ENCODE measurements at places on chromosomes 5 and 9.

DNA sequence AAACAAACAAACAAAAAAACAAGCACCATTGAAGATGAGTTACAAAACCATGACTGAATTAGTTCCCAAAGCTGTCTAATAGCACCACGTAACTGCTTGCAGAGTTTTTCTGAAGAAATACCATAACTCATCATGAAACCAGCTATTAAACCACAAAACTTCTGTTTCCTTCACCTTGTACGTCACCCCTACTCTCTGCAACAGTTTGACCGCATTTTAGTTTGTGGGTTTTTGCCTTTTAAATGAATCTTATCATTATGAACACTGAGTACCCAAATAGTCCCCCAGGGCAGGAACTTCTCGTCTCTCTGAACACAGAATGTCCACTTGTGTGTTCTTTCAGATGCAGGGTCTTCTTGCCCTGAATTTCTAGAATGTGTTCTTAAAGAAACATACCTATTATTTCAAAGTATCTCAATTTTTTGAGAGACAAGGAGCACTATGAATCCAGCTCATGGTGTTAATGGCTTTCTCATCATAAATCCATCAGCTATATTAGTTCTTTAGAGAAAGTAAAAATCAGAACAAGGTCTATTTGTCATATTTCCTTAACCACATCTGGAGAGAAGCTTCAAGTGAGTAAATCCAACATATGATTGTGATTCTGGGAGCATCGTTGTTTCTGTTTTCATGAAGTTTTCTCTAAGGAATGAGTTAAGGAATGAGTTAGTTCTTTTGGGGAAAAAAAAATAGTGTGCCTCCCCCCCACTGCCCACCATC, 210.6 kb downstream of the AUH start:
- no peak for DNase-seq

DNA sequence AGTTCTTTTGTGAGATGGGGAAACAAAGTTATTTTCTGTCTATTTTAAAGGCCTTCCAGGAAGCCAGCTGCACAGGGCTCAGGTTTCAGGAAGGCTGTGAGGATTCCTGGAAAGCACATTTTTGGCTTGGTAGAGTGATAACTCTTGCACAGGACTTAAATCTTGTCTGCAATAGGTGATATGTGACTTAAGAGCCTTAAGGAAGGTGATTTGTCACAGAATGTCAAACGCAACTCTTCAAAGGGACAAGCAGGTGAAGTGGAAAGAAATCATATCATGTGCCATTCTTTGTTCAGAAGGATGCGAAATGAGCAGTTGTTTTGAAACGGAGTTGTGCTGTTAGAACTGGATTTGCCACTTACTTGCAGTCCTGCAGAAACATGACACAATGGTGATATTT, 459.3 kb downstream of the MAT2B start:
- no peak for DNase-seq

GRCh38 chr9:131879181-131879910, 139.5 kb upstream of the RAPGEF1 start:
- DNase-seq = no peak

DNA sequence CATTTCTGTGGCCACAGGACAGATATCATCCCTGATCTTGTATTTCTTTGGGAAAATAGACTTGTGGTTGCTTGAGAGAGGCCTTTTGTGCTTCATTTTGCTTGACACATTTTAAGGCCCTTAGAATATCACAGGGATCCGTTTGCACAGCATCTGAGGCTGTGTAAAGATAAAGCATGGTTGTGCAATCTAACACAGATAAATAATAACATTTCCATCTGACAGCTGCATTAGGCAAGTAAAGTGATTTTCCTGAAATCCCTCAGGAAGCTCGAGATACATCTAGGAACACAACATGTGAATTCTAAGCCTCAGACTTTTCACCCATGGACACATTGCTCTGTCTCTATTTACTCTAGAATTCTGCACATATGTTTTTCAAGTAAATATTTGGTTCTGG, 212.8 kb upstream of the ADAMTSL1 start:
- no peak for DNase-seq

DNA sequence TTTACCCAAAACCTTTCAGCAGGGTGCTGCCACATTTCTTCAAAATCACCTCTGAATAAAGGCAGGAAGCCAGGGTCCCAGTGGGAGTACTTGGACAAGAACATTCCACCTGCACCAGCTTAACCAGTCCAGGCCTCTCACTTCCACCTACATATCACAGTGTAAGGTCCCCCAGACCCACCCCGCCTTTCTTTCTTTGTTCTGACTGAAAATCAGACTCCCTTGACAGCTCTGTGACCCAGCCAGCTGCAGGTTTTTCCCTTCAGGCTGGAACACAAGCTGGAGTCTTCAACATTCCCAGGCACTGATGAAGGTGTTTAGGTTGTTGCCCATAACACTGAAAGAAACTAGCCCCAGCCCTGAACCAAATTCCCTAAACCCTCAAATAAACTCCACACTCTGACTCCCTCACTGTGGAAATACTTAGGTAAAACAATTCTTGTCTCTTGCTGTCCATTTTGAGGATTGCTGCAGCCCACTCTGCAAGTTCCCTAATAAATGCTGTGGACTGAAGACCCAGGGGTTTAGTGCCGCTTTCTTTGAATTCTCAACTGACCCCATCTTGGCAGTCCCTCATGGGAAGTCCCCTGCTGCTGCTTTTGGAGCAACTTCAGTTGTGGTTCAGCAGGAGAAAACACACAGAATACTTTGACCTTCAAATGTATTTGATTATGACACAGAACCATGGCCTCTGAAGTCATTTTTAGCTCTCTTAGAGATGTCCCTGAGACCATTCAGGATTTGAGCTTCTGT, 24.8 kb downstream of the P4HA2 start:
- no peak for DNase-seq

GRCh38 chr5:58334035-58334434, 125.9 kb downstream of the PLK2 start:
- no peak for DNase-seq

GRCh38 chr5:102701748-102702147, 53.4 kb upstream of the PAM start:
- no peak for DNase-seq

- DNase-seq = no peak
Observed at GRCh38 chr9:136497916-136498695, 15.3 kb upstream of the SEC16A start.

GRCh38 chr5:44389090-44389822, at the start of gene FGF10:
TSS of gene FGF10 (minus strand) at chr5:44389420. CDS start at chr5:44388682, 738 bp downstream.
- no peak for DNase-seq

DNA sequence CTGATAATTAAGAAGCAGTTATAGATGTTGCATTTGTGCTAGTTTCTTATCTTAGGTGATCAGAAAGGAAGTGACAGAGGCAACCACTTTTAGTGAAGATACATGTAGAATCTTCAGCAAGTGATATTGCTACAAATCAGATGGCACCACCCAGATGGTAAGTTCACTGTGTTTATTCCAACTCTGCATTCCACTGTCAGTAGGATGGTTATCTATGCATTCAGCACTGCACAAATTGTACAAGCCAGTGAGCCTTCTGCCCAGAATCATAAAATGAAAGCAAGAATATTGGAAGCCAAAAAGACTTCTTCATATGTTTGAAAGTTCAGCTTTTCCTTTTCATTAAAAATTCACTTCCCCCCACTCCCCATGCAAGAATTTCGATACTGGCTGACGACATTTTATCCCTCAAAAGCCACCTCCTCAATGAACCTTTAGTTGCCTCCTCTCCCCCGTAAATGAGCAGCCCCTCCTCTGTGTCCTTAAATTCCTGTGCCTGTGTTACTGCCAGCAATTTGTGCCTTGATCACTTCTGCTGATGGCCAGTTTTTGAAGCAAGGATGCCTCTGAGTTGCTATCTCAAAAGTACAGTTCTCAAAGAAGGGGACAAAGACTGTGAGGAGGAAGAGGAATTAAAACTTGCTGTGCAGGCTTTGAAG, 91.6 kb downstream of the ZSWIM6 start:
- DNase-seq = no peak

GRCh38 chr5:80035839-80036238, 691 bp downstream of the THBS4 start:
- DNase-seq = no peak

- DNase-seq = no peak
Observed at GRCh38 chr5:53712327-53712726, 151.9 kb downstream of the NDUFS4 start.

DNA sequence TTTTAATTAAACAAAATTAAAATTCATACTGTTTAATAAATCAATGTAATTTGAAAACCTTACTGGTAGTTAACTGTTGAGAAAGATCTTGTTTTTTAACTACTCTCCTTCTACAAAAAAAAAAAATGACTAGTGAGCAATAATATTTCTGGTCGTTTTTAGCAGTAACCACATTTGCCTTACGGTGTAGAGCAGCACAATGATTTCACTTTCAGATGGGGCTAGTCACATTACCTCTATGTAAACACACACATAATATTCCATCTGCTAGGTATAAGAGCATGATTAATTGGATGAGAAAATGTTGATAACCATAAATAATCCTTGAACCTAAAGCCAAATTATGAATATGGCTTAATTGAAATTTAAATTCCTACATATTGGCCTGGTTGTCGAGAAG, 198.1 kb downstream of the CHSY3 start:
- DNase-seq = no peak

DNA sequence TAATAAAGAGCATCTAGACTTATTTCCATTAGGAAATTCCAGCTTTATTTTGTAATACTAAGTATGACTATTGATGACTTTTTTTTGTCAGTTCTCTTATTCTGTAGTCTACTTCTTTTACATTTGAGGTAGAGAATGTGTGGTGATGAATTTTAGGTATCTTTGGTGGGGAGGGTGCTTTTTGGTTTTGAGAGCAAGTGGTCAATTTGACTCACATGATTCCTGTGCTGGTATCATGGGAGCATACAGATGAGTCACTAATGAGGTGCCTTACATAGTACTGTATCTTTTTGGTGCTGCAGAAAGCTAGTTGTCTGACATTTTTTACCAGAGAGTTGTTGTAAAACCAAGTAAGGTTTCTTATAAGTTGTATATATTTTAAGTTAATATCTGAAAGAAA, 35.3 kb downstream of the ERBIN start:
- DNase-seq = no peak

GRCh38 chr5:26761045-26761444, 277.3 kb downstream of the CDH9 start:
- DNase-seq = no peak

DNA sequence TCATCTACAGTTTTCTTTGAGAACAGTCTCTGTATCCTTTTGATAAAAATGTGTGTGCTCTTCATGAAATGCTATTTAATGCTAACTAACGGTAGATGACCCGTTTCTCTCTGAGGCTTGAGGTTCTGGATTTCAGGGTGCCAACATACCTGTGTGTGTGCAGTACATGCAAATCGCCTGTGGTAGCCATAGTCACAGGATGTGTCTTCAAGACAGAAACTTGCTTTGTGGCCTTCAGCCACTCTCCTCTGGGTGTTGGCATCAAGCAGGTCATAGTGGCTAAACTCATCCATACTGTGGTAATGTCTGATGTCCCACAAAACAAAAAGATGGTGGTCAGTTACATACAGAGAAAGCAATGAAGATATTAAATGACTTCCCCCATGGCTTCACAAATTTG, 4.2 kb downstream of the LOX start:
- no peak for DNase-seq

DNA sequence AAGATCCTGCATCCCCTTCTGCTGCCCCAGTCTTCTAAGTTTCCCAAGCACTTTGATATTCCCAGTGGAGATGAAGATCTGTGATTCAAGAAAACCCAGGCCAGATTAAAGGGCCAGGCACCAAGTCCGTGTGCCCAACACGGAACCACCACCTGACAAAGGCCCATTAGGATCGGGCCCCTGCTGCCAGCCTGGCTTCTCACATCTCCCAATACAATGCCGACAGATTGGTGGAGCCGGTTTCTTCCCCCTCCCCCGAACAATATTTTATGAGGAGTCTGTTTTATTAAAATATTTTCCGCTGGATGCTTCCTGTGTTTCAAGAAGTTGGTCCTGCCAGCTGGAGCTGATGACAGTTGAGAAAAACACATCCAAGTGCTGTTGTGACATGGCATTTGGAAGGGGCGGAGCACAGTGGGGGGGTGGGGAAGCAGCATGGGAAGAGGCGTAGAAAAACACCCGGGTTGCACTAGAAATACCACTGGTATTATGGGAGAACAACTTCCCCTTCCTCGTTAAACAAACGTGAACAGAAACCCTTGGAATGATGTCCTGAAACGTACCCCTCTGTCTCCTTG, 45.0 kb downstream of the CRB2 start:
- no peak for DNase-seq

- DNase-seq = no peak
Observed at GRCh38 chr5:56382896-56383295, 149.8 kb upstream of the ANKRD55 start.

DNA sequence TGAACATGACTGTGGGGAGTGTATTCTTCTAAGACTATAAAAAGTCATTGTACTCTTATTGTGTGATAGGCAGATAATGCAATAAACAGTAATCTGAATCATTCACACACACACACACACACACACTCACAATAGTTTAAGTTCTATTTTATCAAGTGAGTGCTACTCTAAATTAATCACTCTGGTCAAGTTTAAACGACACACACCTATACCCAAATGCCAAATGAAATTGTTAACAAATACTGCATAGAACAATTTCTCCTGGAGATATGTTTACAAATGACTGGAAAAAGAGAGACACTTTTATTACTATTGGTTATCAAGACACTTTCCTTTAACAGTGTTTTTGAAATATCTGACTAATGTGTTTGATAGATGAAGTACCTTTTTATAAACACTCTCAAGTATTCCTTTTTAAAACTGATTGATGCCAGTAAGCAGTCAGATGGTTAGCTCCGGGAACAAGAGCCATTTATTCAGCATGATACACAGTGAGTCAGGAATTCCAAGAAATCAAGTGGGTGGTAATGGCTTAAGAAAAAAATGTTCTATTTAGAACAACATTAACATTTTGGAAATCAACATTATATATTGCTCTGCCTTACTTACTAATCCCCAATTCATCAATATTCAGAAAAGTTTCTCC, 521.6 kb upstream of the ST8SIA4 start:
- DNase-seq = no peak

GRCh38 chr5:40006260-40006659, 581.5 kb upstream of the DAB2 start:
- DNase-seq = no peak

DNA sequence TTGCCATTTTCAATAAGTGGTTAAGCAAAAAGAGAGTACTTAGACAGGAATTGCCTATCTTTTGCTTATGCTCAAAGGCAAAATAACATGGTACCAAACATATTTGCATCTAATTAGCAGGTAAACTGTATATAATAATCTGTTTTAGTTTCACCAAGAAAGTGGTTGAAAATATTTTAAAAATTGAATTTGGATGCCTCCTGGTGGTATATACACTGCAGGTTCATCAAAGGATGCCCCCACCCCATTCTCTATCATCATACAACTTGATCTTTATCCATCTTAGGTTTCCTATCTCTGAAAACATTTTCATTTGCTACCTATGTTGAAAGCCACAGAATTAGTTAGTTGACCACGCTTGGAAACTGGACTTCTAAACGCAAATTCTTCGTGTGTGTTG, 47.0 kb upstream of the MROH2B start:
- DNase-seq = no peak

DNA sequence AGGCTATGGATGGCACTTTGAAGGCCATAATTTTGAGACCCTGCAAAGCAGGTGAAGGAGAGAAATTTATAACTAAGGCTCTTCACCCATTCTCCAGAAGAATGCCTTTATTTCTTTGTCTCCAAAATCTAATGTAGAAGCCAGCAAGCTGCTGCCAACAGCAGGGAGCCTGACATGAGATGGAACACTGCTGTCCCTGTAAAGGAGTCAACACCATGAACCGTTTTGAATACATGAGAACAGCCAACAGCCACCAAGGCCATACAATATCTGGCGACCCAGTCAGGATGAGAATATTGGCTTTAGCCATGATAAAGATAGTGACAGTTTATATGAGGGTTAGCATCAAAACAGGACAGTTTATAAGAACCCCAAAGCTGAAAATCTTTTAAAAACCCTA, 121.2 kb upstream of the LIFR start:
- DNase-seq = no peak

Measured in stimulated activated CD4-positive, alpha-beta T cell treated with anti-CD3 and anti-CD28 coated beads, Interleukin-12 subunit alpha, Interleukin-12 subunit beta, amount 100 ng/mL, for 4 hours (primary cell).